NCI-H2171 (cell line): ENCODE measurements at places on chromosomes 2 and 18.

DNA sequence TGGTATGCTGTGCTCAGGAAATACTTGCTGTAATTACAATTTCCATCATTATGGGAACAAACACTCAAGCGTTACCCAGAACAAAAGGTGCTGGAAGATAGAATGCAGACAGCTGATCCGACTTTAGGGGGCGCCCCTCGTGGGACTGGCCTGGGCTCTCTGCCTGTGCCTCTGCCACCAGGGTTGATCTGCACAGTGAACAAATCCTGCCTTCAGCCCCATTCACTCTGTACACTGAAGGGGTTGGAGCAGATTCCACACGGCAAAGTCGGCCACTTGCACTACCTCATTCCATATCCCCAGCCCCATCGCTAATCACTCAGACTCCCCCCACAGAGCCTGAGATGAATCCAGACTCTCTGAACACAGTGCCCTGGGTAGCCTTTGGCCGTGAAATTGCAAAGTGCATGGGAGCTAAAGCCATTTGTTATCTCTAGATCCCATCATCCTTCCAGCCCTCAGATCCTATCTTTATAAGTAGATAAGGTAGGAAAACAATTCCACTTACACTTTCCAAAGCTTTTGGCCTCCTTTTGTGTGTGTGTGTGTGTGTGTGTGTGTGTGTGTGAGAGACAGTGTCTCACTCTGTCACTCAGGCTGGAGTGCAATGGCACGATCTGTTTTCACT, 69.3 kb downstream of the INPP5D start:
- DNase-seq: no peak

- no peak for DNase-seq
Measured at GRCh38 chr18:36307513-36307912, 10.0 kb downstream of the FHOD3 start.

- no peak for DNase-seq
Measured at GRCh38 chr18:70376914-70377258, 88.0 kb downstream of the SOCS6 start.

DNA sequence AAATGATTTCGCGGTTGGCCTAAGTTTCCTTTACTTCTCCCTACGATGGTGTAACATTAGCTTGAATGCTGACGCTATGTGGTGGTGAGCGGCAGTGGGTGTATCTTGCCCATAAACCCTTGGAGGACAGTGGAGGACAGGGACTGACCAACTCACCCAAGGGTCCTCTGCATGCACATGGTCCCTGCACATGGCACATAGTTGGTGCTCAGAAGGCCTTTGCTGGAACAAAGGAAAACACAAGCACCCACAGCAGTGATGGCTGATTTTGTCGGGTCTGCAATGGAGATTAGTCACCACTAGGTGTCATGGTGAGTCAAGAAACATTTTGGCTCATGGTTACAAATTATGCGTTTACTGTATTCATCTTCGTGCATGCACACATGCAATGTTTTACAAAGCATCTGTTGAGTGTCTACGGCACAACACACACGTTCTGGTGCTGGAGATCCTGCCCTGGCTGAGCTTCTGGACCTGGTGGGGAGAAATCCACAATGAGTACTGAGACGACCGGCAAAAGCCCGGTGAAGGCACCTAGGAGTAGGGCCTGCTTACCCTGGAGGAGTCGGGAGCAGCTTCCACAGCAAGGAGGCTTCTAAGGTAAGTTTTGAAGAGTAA, 44.0 kb downstream of the PDCL3 start:
- no peak for DNase-seq

DNA sequence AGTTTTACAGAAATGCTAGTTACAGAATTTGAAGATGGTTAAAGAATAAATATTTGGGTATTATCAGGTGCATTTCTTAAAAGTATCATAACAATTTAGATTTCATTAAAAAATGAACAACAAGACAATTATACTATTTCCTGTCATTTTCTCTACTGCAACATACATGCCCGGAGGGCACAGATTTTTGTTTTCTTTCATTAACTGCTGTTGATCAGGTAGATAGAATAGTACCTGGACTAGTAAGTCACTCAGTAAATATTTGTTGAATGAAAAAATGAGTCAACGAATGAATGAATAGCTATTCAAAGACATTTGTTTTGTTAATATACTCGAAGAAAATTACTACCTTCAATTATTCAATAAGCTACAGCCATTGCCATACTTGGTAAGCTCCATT, 531.2 kb upstream of the VRK2 start:
- no peak for DNase-seq

DNA sequence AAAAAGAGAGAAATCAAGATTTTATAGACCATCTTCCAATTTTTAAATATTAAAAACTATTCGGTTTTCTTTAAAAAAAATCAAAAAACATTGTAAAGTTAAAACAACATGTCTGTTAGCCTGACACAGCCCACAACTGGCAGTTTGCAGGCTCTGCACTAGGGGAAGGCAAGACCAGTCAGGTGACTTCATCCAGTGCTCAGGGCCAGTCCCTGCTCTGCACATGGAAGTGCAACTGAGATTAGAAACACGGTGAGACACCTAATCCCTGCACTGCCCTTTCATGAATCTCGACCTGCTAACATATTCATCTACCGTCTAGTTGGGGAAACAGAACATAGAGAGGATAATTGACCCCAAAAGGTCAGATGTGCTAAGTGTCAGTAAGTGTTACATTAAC, 135.2 kb downstream of the BARD1 start:
- no peak for DNase-seq

- DNase-seq: no peak
Measured at GRCh38 chr18:293536-293935, 25.7 kb upstream of the THOC1 start.
